ENCODE measurements at places on chromosomes 12 and 14. TPM values are rescaled to one million over a fixed set of nuclear protein-coding genes. Genes with fewer than 3 reads are reported as not detected.

DNA sequence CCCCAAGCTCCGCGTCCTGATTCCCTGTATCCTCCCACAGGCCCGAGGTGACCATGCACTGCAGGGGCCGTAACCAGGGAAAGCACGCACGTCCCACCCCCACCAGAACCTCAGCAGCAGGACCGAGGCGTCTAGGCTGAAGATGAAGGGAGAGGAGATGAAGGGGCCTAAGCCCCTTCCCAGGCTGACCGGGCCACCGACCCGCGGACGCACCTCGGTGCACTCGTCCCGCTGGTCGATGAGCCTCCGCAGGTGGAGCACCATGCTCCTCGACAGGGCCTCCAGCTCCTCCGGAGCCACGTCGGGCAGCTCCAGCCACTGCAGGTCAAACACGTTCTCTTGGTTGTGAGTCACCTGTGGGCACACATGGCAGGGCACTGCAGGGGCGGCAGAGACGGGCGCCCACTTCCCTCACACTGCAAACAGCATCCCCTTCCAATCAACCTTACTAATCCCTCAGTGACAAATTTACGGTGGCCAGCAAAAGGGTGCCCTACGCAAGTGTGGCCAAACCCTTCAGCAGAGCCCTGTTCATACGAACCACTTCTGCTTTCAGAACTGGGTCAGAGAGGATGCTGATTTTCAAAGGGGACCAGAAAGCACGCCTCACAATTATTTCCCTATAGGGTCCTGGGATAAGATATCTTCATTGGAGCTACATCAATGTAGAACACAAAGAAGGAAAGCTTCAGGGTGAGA, 77.8 kb downstream of the CCDC88C start:
- no peak for DNase-seq

GRCh38 chr14:101963656-101964296, 597 bp upstream of the DYNC1H1 start:
- DNase-seq, result no peak

DNA sequence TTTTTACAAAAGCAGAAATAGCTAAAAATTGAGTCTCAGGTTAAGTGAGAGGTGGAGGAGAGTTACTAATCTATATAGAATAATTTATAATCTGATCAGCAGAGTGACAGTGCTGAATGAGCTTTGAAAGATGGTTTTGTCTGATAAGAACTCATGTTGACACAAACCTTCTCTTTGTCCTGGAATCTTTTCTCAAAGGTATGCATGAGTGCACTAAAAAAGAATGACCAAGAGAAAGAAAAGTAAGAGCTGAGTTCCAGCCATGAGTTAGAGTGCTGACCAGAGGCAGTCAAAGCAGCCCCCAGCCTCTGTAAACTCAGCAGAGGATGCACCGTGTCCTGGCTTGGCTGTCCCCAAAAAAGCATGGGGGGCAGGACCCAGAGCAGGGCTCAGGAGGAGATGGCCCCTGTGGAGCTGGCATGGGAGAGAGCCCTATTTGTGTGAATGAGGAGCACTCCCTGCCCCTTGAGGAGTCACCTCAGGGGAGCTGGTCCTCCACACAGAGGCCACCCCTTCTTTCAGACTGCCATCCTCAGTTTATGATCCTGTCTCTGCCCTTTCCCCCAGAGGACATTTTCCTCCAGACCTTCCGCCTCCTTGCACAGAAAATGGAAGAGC, 129.8 kb downstream of the SEC23A start:
- no peak for DNase-seq

- DNase-seq, result peak; percentile 59
These were observed 406 bp downstream of the TMEM263 start for GRCh38 chr12:106956048-106956578.

DNA sequence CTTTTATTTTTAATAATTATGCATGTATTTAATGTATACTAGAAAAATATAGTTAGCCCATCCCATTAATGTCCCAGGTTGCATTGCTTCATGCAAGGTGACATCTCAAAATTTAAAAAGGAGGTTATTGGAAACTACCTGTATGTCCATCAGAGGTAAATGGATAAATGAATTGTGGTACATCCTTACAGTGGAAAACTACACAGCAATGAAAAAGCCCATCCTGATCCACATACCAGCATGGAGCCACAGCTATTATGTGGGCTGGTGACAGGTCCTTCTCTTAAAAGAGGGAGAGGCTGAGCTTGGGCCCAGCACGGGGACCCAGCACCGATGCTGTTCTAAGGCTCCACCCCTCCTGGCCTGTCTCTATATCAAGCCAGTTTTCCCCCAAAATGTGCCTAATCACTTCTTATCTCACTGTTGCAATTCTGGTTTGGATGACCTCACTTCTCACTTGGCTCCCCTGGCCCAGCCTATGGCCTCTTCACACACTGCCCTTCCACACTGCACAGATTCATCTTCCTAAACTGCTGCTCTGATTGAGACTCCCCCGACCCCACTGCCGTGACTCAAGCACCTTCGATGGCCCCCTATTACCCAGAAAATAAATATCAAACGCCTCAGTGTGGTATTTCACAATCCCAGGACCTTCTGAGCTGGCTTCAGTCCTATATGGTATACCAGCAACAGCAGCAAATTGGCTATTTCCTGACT, 97.1 kb upstream of the NCOR2 start:
- no peak for DNase-seq

DNA sequence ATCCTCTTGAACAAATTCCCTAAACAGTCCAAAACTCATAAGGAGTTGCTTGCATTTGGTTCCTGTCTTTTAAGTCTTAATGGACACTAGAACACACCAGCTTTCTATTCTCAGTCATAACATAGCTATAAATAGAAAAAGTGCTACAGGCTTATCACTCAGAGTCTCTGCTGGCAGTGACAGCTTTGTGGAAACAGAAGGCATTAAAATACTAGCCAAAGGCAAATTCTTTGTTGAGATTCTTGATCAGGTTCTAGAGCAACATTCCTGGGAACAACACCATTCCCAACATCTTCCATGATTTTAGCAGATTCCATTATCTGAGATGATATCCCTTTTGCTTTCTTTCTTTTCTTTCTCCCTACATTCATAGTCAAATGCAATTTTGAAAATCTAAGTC, 207.7 kb upstream of the PLEKHG7 start:
- DNase-seq, result no peak

TBX5 gene
- polyA plus RNA-seq, result not detected

- DNase-seq, result no peak
These were observed 26.1 kb downstream of the KCTD10 start for GRCh38 chr12:109450980-109451379.

LRTM2 gene
- polyA plus RNA-seq, result 7.7 TPM

CCDC92 gene
- 84.2 TPM for polyA plus RNA-seq

DNA sequence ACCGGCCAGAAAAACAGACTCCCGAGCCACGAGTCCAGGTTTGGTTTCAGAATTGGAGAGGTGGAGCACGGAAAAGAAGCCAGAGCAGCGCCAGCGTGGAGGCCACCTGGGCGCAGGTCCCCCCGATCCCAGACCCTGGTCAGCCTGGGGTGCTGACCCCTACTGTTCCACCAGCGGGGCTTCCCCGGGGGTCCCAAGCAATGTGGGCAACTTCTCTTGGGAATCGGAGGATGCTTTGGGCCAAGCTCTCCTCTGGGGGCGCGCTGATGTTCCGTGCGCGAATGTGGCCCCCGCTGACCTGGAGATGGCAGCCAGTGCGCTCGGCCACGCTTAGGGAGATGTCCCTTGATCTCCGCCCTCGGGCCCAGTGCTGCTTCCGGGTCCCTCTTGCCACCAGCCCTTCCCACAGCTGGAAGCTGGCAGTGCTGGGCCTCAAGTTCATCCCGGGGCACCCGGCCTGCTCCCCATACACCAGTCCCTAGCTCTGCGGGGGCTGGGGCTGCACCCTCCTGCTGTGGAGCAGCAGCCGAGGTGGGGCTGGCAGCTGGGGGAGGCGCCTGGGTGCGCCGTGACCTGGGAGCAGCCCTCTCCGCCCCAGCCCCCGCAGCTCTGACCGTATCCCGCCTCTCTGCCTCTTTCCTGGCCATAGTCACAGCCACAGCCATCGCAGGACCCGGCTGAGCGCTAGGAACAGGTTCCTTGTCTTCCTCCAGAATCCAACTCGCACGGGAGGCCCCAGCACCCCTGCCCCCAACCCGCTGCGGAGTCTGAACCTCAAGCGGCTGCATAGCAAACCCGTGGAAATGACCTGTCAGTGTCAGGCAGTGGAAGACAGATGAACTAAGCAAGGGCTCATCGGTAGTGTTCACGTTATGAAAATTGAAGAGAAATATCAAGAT, 91.2 kb downstream of the RCOR1 start:
- no peak for DNase-seq

DNA sequence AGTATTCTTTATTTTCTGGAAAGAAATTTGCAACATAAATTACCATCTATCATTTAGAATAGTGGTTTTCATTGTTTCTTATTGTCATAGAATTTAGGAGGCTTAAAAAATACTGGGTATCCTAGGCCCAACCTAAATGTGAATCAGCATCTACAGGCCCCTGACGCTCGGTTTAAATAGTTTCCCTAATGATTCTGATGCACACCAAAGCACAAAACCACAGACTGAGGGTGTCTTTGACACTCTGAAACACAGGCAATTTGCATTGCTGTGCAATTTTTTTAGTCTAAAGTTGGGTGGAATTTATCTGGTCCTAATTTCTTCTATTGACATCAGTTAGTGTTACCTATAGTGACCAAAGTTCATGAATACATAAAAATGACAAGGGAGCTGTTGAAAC, 87.6 kb upstream of the SSTR1 start:
- DNase-seq, result no peak

GRCh38 chr12:112419297-112420133, 768 bp downstream of the PTPN11 start:
- peak; percentile 33 for DNase-seq

DNA sequence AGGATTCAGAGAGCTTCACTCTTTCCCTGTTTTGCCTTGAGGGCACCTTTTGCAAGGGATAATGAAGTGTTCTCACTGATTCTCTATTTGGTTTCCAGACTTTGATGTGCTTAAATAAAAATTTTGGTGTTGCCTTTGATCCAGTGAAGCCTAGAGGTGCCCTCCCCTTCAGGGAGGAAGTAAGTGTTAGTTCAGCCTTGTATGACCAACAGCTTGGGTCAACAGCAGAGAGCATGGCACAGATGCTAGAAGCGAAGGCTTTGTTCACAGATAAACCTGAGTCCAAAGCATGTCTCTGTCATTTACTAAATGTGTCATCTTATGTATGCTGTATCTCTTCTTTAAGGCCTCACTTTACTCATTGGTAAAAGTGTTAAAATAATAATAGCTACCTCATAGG, 52.8 kb upstream of the STXBP6 start:
- no peak for DNase-seq

CD27 gene
- 0.34 TPM for polyA plus RNA-seq

GRCh38 chr12:110874781-110875180, 28.0 kb downstream of the CCDC63 start:
- no peak for DNase-seq

DNA sequence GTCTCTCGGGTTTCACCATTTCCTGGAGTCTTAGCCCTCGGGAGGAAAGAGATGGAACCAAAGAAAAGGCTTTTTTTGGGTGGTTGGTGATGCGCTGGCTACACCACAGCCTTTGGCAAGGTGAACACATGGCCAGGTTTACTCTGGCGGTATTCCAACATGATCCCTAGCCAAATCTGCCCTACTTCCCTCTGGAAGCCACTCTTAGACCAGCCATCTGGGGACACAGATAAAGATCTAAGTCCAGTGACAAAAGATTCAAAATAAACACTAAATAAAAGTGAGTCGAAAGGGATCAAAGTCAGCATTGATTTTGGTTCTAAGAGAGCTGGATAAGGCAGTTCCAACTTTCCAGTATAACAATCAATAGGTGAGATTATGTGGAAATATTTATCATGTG, 694.5 kb downstream of the VRK1 start:
- no peak for DNase-seq

GRCh38 chr12:28961948-28962384, 187.1 kb upstream of the FAR2 start:
- DNase-seq, result no peak

DNA sequence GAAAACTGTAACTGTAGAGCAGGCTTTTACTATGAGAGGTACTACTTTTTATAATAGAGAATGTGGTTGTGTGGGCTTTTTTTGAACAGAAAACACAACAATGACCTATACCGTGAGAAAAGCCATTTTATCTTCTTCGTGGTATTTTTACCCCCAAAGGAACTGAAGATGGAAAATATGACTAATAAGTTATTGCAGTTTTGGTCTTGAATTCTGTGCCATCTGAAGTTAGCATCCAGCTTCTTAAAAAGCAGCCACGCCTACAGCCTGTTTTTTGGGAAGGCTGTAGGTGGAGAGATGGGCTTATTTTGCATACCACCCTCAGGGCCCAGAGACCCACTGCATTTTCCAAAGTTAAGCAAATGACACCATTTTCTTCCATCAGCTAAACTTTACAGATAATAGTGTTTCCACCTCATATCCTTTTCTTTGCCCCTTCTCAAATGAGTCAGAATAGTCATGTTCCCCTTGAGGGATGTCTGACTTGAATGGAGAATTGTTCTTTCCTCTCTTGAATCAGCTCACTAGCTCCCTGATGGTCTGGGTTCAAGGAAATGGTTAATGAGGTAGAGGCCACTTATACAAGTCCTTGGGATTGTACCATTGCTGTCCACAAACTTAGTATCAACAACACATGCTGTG, 53.0 kb downstream of the TBC1D30 start:
- DNase-seq, result no peak

GRCh38 chr14:36520601-36521525, 831 bp upstream of the NKX2-1 start:
- peak; percentile 49 for DNase-seq
